GM23248 (cell line): ENCODE measurements at places on chromosomes 12 and 14. TPM values are rescaled to one million over a fixed set of nuclear protein-coding genes. Genes with fewer than 3 reads are reported as not detected.

DNA sequence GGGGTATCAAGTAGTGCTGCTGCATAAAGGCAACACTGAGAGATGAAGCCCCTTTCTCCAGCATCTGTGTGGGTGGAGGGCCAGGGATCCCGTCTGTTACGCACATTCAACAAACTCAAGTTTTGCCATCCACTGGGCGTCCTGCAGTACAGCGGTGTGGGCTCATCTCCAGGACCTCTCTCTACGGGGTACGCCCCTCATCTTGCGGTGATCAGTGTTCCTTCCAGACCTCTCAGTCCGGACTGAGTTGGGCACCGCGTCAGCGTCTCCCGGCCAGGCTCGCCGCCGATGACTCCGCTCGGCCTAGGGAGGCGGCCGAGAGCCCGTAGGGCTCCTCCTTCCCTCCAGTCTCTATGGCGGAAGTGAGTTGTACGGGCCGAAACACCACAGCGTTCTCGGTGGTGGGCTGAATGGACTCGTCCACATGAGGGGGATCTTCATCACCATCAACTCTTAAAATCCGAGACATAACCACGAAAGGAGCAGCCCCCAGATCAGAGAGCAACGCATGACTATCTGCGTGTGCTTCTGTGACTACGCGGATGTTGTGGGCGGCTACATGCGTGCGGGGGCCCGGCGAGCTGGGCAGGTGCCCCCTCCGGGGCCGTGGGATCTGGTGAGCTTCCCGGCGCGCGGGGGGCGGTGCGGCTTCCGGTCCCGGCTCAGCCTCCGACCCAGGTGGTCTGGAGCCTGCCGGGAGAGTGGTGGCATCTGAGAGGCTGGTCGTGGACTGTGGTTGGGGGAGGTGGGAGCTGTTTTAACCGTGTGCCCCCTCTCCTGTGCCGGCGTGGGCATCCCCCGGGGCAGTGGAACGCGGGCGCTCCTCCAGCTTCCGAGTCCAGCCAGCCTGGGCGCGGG, at the start of gene ATG101:
Gene ATG101 (plus strand): TSS at position 652 of the 858 bp plus-strand sequence. CDS start 3,673 bp downstream, outside the sequence.
- DNase-seq: peak; percentile 98

GRCh38 chr14:27608377-27608776, 1010.5 kb upstream of the NOVA1 start:
- no peak for DNase-seq

DNA sequence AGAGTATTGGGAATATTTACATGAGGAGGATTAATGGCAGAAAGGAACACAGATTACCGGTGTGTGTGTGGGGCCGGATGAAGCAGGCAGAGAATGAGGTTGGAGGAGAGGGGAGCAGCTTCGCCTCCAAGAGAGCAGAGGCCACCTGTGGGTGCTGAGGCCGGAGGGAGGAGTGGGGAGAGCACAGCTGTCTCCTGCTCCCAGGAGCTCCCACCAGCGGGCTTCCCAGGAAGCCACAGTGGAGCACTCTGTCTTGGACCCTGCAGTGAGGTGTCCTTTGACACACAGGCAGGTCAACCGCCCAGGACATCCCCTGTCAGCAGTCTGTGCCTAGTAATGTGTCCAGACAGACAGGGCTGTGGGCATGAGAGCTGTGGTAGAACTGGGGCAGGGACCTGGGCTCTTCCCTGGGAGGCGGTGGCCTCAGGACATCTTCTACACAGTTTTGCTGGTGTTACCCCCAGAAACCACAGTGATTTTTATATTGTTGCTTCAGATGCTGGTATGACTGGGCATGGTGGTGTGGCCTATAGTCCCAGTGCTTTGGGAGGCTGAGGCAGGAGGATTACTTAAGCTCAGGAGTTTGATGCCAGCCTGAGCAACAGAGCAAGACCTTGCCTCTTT, 18.5 kb upstream of the AMN start:
- no peak for DNase-seq

- DNase-seq: peak; percentile 94
Observed at GRCh38 chr12:50221228-50222008, 54.2 kb upstream of the CERS5 start.

DNA sequence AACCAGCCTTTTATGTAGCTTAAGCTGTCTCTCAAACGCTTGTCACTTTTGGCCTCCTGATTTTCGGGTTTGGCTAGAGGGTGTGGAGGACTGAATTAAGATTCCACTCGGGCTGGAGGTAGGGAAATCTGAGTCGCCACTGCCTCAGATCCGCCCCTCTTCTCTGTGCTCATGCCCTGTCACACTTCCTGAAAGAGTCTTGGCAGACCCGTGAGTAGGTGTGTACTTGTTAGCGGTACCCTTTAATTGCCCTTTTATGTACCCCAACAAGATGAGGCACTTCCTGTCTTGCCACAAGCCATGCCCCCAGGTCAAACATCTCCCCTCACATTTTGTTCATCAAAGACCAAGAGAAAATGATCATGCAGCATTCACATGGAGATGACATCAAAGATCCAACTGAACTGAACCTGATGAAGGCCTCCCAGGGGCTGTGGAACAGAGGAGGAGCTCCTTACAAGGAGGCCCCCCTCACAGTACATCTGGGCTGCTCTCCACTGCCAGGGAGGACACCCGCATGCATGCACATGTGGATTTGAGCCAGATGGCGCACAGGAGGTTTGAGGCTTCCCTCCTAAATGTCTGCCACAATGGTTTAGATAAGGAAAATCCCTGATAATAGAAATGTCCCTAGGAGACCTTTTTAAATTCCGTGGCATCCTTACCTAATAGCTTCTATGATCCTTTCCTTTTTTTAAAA, 86.5 kb upstream of the CDKN3 start:
- peak; percentile 17 for DNase-seq

DNA sequence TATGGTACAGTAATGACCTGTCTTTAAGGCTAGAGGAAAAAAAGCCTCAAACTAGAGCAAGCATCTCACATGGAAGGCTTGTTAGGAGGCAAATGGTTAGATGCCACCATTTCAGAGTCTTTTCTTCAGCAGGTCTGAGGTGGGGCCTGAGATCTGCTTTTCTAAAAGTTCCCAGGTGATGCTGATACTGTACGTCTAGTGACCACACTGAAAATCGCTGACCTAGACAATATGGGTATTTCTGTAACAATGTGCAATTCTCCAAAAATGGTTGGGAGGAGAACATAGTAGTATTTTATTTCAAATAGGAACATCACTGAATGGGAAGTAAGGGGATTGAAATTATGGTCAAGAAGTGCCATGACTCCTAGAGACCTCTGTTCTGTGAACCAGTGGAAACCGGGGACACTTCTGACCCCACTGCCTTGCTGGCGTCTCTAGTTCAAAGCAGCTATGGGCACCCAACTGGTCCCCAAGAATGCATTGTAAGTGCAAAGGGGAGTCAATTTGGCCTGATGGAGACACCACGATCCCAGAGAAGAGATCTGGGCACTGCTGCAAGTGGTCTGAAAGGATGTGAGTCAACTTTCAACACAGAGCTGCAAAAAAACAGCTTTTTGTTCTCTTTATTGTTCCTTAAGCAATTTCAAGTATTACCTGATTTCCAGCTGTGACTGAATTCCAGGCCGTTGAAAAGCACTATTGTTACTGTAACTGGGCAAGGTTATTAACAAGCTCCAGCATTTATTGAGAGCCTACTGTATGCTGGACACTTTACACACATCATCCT, 54.4 kb upstream of the PLEKHG7 start:
- DNase-seq: peak; percentile 40

DNA sequence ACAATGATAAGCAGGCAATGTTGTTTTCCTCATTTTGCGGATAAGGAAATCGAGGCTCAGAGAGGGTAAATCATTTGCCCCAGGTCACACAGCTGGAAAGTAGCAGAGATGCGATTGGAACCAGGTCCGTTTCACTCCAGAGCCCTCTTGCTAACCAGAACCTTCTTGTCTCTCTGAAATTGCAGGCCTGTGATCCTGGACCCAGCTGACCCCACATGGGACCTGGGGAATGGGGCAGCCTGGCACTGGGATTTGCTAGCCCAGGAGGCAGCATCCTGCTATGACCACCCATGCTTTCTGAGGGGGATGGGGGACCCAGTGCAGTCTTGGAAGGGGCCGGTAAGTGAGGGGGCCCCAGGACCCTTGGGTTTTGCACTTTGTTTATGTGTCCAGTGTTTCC, 9.5 kb downstream of the OAS3 start:
- DNase-seq: no peak

GRCh38 chr12:59812716-59813115, 216.9 kb downstream of the SLC16A7 start:
- no peak for DNase-seq

GRCh38 chr14:33740531-33740930, 210.3 kb downstream of the EGLN3 start:
- peak; percentile 55 for DNase-seq

DNA sequence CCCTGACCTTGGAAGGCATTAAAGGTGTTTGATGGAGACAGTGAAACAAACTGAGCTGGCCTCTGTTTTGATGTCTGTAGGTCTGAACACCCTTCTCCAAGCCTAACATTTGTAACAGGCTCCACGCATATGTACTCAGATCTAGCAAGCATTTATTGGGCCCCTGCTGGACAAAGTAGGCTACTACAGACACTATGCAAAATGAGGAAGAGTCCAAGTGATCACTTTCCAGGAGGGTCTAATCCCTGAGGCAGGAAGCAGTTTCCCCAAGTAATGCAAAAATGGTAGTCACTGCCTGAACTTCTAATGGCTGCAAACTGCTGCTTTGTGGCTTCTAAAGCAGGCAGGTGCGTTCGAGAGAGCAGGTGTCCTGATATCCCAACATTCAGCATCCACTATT, 405.8 kb downstream of the MED13L start:
- peak; percentile 50 for DNase-seq

GRCh38 chr12:58765076-58765475, 155.2 kb downstream of the LRIG3 start:
- no peak for DNase-seq

- DNase-seq: no peak
Observed at GRCh38 chr12:19411234-19412204, 27.8 kb upstream of the AEBP2 start.

DNA sequence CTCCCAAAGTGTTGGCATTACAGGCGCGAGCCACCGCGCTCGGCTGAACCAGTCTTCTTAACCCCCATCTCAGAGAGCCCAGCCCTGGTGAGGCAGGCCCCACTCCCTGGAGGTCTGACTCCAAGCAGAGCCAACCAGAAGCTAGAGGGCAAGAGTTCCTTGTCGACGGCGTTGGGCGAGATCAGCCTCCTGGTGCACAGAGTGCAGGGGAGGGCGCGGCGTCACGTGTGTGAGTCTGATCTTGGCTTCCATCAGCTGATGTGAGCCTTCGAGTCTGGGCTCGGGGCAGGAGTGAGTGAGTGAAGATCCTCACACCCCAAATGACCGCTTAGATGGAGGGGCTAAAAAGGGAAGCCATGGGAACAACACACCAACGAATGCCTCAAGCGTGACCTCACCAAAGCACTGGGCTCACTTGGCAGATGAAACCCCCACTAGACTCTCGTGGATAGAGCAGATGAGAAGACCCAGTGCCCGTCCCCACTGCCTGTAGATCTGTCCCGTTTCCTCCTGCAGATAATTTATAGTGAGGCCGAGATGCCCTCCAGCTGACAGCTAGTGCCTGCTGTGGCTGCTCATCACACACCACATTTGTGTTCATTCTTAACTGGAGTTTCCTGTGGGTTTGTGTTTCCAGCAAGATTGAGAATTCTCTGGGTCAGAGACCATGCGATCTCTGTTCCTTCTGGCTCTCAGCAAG, 28.6 kb upstream of the ADGRD1 start:
- DNase-seq: no peak

DNA sequence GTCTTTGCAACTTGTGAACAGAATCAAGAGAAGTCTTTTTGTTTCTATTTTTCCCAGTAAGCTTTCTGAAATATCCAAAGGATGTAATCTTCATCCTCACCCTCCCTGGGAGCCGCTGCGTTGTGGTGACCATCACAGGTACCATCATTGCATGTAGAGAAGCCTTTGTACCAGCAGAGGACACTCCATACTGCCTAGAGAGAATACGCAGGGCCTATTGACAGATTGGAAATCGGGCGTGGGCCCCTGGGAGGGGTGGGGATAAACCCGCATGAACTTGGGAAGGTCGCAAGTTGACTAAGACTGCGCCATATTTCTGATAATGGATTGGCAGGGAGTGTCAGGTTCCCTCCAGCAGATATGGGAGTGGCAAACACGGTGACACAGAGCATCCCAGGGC, 12.7 kb downstream of the KRT1 start:
- DNase-seq: no peak

- DNase-seq: no peak
Observed at GRCh38 chr12:93279565-93280412, 97.9 kb upstream of the NUDT4 start.

- DNase-seq: no peak
Observed at GRCh38 chr12:55719371-55719770, 822 bp upstream of the RDH5 start.

DNA sequence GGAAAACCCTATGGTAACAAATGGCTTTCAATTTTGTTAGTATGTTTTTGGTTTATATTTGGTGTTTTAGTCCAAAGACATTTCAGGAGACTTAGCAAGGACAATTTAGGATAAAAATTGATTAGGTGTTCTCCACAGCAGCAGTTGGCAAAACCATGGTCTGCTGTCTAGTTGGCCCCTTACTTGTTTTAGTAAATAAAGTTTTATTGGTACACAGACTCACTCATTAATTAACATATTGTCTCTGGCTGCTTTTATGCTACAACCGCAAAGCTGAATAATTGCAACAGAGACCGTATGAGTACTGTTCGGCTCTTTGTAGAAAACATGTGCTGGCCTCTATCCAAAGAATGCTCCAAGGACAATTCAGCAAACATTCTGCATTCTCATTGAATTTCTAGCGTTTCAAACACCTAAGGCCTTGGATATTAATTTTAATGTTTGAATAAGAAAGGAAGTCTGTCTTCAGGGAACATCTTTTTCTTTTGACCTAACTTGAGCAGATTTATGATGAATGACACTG, 77.7 kb downstream of the CCDC92 start:
- DNase-seq: no peak

- peak; percentile 81 for DNase-seq
Observed at GRCh38 chr12:65881965-65882413, 57.7 kb downstream of the HMGA2 start.

GRCh38 chr14:69153152-69153872, 393 bp upstream of the DCAF5 start:
- DNase-seq: peak; percentile 57

GRCh38 chr12:52878507-52879393, 26.1 kb downstream of the KRT8 start:
- no peak for DNase-seq

- no peak for DNase-seq
Observed at GRCh38 chr12:116310082-116310481, 32.6 kb upstream of the MED13L start.

GRCh38 chr14:58826845-58827686, 189.3 kb downstream of the DACT1 start:
- DNase-seq: no peak

- DNase-seq: no peak
Observed at GRCh38 chr12:92107094-92107493, 38.6 kb downstream of the BTG1 start.

- DNase-seq: peak; percentile 81
Observed at GRCh38 chr12:107091381-107091780, 2.0 kb downstream of the CRY1 start.

Gene TAS2R50
- total RNA-seq: 0.32 TPM in 1 of 2 replicates, not detected in the other

Gene IQSEC3
- not detected in 2 replicates for total RNA-seq

Gene GPRC5D
- total RNA-seq: not detected in 2 replicates

Gene CRACR2A
- 1.9 and 2.5 TPM in 2 replicates for total RNA-seq

Gene C1S
- total RNA-seq: 174 and 200 TPM in 2 replicates

Gene CLEC6A
- not detected in 2 replicates for total RNA-seq

Gene GLIPR1L2
- total RNA-seq: 0.51 and 1.6 TPM in 2 replicates

Gene SERPINA9
- not detected in 2 replicates for total RNA-seq

Gene SLC39A5
- not detected in 2 replicates for total RNA-seq

Gene SERPINA1
- 0.65 TPM in 1 of 2 replicates, not detected in the other for total RNA-seq

Gene KIAA0586
- 13.2 and 16.8 TPM in 2 replicates for total RNA-seq

Gene CEBPE
- not detected in 2 replicates for total RNA-seq

Gene TROAP
- total RNA-seq: 4.4 and 6.2 TPM in 2 replicates

Gene TTC7B
- 28.2 and 28.7 TPM in 2 replicates for total RNA-seq
